ENCODE measurements at places on chromosomes 2 and 18. TPM values are rescaled to one million over a fixed set of nuclear protein-coding genes. Genes with fewer than 3 reads are reported as not detected.
A peak's percentile ranks its signal among the peaks of the same experiment; 100 is the strongest.

The MBP gene
- total RNA-seq, result 90.6 TPM

The UGT1A3 gene
- not detected for total RNA-seq

The CHMP1B gene
- total RNA-seq, result 39.4 TPM

The VWC2L gene
- not detected for total RNA-seq

The CCDC68 gene
- 20.2 TPM for total RNA-seq

The CD207 gene
- 3.0 TPM for total RNA-seq

The MYOM1 gene
- total RNA-seq, result 5.0 TPM

The CYS1 gene
- 2.6 TPM for total RNA-seq

The LOXHD1 gene
- total RNA-seq, result 2.9 TPM

The PID1 gene
- total RNA-seq, result 48.0 TPM

The KCNIP3 gene
- total RNA-seq, result 2.6 TPM

- H3K36me3 ChIP-seq, result no peaks in the 10 kb centered on the region
- no peak overlapping the region for H3K27ac ChIP-seq
- H3K27me3 ChIP-seq, result no peaks in the 10 kb centered on the region
- DNase-seq, result no peak
- no peaks in the 10 kb centered on the region for H3K4me1 ChIP-seq
- no peak overlapping the region for H3K4me3 ChIP-seq
Measured at GRCh38 chr2:83595121-83595690, 863.9 kb downstream of the SUCLG1 start.

- H3K4me1 ChIP-seq, result peaks cover 8% of the 10 kb centered on the region
- no peak overlapping the region for H3K4me3 ChIP-seq
- no peak overlapping the region for H3K27ac ChIP-seq
- no peaks in the 10 kb centered on the region for H3K36me3 ChIP-seq
- peak; percentile 41 for DNase-seq
- no peaks in the 10 kb centered on the region for H3K27me3 ChIP-seq
Measured at GRCh38 chr2:10242451-10242850, 60.3 kb upstream of the HPCAL1 start.

DNA sequence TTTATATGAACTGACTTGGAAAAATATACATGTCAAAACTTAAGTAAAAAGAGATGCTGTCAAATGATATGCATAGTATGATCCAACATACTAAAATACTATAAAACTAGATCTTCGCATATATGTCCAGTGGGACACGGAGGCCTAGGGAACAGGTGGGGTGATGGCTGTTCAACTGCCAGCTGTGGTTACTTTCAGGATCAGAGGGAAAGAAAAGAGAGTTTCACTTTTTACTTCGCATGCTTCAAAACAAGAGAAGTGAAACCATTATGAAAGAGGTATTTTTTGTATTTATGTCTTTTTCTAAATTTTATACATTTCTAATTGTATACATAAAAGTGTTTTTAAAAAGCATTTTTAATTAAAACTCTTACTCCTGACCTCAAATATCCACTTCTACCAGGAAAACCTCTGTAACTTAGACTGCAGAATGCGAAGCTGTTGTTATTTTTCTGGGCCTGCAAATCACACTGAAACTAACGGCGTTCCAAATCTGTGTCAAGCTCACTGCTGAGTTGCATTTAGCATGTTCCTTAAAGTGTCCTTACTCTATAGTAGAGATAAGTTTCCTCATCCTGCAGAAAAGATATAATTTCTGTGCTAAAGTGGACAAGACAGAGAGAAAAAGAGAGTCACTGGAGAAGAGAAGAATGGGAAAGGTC, 97.8 kb upstream of the SLC35G4 start:
- H3K36me3 ChIP-seq, result no peaks in the 10 kb centered on the region
- no peak for DNase-seq
- no peak overlapping the region for H3K4me3 ChIP-seq
- no peaks in the 10 kb centered on the region for H3K27me3 ChIP-seq
- H3K4me1 ChIP-seq, result no peaks in the 10 kb centered on the region

DNA sequence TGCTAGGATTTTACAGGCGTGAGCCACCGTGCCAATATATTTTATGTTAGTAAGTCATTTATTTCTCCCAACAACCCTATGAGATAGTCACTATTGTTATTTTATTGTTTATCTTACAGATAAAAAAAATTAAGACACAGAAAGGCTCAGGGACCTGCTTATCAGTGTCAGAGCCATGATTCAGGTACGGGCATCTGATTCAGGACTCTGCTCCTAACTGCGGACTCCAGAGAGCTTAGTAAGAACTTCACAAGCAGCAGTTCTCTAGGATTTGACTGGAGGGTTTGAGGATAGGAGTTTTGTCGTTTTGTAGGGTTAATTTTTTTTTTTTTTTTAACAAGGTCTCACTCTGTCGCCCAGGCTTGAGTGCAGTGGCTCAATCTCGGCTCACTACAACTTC, 174.2 kb downstream of the BCL11A start:
- no peak overlapping the region for H3K27ac ChIP-seq
- H3K4me3 ChIP-seq, result no peak overlapping the region
- no peaks in the 10 kb centered on the region for H3K36me3 ChIP-seq
- no peaks in the 10 kb centered on the region for H3K27me3 ChIP-seq
- no peaks in the 10 kb centered on the region for H3K4me1 ChIP-seq

DNA sequence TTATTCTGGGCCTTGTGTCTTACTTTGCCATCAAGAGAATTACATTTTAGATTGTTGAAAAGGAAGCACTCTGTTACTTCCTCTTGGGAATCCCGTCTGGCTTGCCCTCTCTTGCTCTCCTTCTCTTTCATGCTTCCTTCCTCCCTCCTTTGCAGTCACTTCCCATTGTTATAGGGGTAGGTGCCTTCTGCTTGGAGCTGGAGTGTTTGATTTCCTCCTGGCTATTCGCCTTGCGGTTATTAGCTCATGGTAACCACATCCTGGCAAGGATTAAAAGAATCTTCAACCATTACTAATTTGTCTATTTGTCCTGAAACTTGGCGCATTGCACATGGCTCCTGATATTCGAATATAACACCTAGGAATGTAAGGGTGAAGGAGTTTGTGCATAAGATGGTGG, 115.0 kb downstream of the CERS6 start:
- H3K27me3 ChIP-seq, result no peaks in the 10 kb centered on the region
- H3K4me3 ChIP-seq, result no peak overlapping the region
- no peak for DNase-seq

DNA sequence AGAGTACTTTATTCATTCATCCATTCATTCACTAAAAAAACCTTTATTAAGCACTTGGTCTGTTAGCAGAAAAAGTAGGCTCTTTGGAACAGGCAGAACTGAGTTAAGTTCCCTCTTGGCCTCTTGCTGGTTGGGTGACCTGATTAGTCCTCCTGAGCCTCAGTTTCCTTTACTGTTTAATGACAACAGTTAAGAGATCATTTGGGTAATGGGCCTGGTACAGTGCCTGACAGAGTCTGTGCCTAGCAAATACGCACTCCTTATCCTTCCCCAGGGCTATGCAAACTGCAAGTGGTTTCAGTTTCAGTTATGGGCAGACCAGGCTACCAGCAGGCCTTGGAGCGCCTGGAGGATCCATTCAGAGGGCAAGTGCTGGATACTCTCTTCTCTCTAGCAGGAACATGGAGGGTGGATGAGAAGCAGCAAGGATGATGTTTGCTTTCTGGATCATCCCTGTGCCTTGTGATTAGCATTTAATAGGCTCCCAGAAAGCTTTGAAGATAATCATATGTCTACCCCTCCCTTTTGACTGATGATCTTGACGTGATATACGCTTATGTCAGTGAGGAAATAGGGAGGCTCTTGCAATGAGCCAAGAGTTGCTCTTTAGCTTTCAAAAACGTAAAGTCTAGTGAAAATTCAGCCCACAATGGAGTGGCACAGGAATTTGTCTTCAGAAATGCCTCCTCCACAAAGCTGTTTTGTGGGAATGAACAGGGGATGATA, 12.4 kb upstream of the TAF1B start:
- H3K27ac ChIP-seq, result peak overlapping the region; percentile 61
- H3K27me3 ChIP-seq, result no peaks in the 10 kb centered on the region
- DNase-seq, result peak; percentile 48
- H3K36me3 ChIP-seq, result no peaks in the 10 kb centered on the region
- no peaks in the 10 kb centered on the region for H3K4me1 ChIP-seq
- H3K4me3 ChIP-seq, result no peak overlapping the region

DNA sequence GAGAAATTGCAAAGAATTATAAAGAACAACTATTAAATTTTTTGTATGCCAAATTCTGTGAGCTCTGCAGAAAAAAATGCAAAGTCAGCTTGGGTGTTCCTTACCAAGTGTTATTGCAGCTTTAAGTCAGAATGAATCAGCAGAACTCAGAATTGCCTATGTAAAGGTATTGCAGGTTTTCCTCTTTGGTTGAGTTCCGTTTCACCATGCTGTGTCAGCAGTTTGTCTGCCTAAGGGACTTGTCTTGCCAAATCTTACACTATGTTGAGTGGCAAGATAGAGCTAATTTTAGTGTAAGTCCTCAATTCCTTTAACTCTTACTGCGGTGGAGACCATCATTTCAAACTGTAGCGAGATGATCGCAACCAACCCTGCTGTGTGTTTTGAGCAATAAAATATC, 38.8 kb downstream of the ADAM23 start:
- H3K4me3 ChIP-seq, result no peak overlapping the region
- H3K27me3 ChIP-seq, result no peaks in the 10 kb centered on the region
- H3K27ac ChIP-seq, result no peak overlapping the region
- H3K4me1 ChIP-seq, result no peaks in the 10 kb centered on the region

GRCh38 chr18:74472312-74472711, 15.2 kb upstream of the DIPK1C start:
- no peaks in the 10 kb centered on the region for H3K36me3 ChIP-seq
- no peak overlapping the region for H3K27ac ChIP-seq
- H3K4me3 ChIP-seq, result no peak overlapping the region
- no peaks in the 10 kb centered on the region for H3K4me1 ChIP-seq

DNA sequence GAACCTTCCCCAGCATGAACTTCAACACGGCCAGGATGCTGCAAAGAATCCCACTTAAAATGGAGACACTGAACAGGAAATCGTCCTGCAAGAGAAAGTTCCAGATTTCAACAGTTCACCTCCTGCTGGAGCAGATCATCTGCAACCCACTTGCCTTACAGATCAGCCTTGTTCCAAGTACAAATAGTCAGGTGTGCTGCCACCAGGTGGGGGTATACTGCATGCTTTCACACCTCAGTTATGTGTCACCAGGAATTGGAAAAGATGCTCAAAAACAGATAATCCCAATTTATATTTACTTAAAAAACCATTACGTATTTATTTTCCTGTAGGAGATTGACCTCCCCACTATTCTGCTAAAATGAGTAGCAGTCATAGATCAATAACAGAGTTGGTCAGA, 212.3 kb downstream of the MGAT5 start:
- H3K4me3 ChIP-seq, result no peak overlapping the region
- no peak for DNase-seq
- H3K27ac ChIP-seq, result no peak overlapping the region
- no peaks in the 10 kb centered on the region for H3K4me1 ChIP-seq
- no peaks in the 10 kb centered on the region for H3K27me3 ChIP-seq

DNA sequence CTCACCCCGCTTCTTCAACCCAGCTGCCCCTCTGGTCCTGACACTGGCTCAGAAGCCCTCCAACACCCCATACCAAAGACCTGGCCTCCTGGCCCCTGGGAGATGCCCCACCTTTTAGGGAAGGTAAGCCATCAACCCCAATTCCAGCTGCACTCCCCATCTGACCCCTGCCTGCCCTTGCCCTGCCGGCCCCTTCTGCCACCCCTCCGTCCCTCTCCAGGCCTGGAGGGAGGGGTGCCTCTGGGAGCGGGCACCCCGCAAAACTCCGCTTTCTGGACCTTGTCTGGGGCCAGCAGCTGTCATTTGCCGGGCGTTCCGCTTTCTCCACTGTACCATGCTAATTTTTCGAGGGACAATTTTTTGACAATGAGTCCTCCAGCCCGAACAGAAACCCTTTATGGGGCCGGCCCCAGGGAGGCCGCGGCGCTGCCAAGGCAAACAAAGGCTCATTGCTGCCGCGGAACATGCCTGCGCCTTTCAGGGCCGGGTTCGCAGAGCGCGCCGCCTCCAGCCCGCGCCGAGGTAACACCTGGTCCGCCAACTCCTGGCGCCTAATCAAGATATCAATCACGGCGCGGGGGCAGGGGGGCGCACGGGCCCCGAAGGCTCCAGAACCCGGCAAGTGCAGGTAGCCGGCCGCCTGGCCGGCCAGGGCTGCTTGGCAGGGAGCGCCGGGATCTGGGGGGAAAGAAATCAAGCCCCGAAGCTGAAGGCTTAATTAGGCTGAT, 96.0 kb downstream of the INHBB start:
- H3K36me3 ChIP-seq, result no peaks in the 10 kb centered on the region
- peaks cover 13% of the 10 kb centered on the region for H3K4me1 ChIP-seq
- DNase-seq, result peak; percentile 77
- peak overlapping the region; percentile 61 for H3K27ac ChIP-seq
- H3K4me3 ChIP-seq, result peak overlapping the region; percentile 46
- H3K27me3 ChIP-seq, result peaks cover 42% of the 10 kb centered on the region

- H3K4me3 ChIP-seq, result no peak overlapping the region
- no peak overlapping the region for H3K27ac ChIP-seq
- H3K4me1 ChIP-seq, result peaks cover 10% of the 10 kb centered on the region
Measured at GRCh38 chr2:96811917-96812316, 4.2 kb upstream of the CNNM3 start.

GRCh38 chr2:107088156-107088555, 202.2 kb upstream of the ST6GAL2 start:
- no peaks in the 10 kb centered on the region for H3K4me1 ChIP-seq
- no peak for DNase-seq
- H3K36me3 ChIP-seq, result no peaks in the 10 kb centered on the region
- no peak overlapping the region for H3K27ac ChIP-seq

DNA sequence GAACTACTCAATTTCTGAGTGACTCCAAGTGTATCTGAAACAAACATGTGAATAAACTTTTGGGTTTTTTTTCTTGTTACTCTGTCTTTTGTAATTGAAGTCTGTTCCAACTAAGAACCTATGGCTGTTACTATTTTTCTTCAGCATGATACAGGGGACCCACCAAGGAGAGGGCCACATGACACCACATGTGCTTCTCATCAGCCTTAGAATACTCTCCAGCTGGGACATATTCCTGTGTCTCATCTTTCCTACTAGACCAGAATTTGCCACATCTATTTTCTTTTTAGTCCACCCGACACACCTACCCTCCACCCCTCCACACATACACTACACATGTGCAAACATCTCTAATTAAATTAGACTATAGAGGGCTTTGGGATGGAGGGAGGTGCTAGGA, 191.7 kb upstream of the NDUFV2 start:
- no peaks in the 10 kb centered on the region for H3K36me3 ChIP-seq
- H3K27ac ChIP-seq, result no peak overlapping the region
- no peak overlapping the region for H3K4me3 ChIP-seq
- H3K27me3 ChIP-seq, result no peaks in the 10 kb centered on the region

Measured in lower lobe of right lung (tissue), 2 donors.